Pancreas (tissue), 10 donors: ENCODE measurements at places on chromosomes 7 and 10.
A peak's percentile ranks its signal among the peaks of the same experiment; 100 is the strongest.

DNA sequence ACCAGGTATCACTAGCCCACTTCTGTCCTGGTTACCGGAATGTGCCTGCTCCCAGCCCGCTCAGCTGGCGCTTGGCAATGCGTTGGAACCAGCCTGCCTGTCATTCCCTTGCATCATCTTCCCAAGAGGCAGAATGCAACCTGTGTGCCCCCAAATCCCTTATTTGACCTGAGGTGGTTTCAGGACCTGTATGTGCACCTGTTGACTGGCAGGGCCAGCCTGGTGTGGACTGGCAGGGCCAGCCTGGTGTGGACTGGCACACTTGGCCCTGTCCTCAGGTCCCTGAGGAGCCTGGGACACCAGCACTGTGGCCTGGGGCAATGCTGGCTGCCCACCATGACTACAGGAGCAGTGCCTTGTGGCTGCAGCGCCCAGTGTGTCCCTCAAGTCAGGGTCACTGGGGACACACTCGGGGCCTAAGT lies 38.2 kb downstream of the ZNF467 start:
- peak; percentile 46 for DNase-seq

DNA sequence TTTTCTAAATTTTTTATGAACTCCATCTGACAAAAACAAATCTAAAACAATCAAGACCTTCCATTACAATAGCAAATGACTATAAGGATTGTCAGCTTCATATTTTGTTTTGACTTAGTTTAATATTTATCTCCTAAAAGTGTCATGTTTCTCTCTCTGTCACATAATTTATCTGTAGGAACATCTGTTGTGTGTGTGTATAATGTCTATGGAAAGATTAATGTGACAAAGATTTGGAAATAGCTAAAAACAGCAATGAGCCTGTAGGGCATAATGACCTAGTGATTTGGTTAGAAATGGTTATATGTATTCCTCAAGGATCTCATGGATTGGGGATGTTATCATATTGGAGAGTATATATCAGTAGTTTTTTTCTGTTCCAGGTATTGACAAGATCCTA lies 69.6 kb upstream of the MDFIC start:
- no peak for DNase-seq

GRCh38 chr7:75595766-75596165 lies 103.6 kb downstream of the SPDYE5 start:
- DNase-seq = no peak

GRCh38 chr10:104577861-104578521 lies 63.1 kb upstream of the SORCS3 start:
- DNase-seq = no peak

DNA sequence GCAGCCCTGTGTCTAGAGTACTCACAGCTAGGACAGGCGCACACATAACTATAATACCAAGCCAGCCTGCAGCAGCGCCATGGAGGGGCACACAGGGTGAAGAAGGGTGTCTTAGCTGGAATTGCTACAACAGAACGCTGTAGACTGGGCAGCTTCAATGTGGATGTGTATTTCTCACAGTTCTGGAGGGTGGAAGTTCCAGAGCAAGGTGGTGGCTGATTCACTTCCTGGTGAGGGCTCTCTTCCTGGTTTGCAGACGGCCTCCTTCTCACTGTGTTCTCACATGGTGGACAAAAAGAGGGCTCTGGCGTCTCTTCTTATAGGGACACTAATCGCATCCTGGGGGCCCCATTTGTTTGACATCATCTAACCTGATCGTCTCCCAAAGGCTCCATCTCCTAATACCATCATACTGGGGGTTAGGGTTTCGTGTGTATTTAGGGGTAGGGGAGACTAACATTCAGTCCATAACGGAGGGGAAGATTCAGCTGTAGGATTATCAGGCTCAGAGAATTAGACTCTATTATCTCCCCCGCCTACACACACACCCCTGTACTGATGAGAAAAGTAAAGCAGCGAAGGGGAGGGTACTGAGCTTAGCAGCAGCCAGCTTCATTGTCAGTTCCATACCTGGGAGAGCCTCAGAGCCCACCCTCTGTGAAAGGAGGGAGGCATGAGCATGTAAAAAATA lies 289.1 kb downstream of the CCDC3 start:
- no peak for DNase-seq

DNA sequence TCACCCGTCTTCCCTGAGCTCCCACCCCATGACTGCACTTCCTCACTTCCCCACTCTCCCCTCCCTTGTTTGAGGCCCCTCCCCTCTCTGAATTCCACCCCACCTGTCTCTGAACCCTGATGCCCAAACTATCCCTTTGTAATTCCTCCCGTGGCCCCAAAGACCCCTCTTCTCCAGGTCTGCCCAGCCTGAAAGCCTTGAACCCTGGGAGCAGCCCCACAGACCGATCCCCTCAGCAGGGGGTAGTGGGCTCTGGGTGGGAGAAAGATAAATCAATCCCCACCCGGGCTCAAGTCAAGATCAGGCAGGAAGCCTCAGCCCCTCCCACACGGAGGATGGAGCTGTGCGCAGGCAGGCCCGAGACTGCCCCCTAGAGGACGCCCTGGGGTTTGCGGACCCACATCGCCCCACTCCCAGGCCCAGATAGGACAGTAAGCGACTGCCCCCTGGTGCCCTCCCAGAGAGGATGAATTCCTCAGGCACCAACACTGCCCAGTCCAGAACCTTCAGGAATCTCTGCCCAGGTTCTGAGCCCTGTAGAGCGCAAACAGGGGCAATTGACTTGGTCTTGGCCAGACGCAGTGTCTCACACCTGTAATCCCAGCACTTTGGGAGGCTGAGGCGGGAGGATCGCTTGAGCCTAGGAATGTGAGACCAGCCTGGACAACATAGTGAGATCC lies 11.7 kb downstream of the HSPB1 start:
- DNase-seq = peak; percentile 97

GRCh38 chr7:37068038-37068437 lies 343.7 kb upstream of the AOAH start:
- no peak for DNase-seq

GRCh38 chr10:132373241-132373955 lies 23.6 kb upstream of the PWWP2B start:
- DNase-seq = no peak

DNA sequence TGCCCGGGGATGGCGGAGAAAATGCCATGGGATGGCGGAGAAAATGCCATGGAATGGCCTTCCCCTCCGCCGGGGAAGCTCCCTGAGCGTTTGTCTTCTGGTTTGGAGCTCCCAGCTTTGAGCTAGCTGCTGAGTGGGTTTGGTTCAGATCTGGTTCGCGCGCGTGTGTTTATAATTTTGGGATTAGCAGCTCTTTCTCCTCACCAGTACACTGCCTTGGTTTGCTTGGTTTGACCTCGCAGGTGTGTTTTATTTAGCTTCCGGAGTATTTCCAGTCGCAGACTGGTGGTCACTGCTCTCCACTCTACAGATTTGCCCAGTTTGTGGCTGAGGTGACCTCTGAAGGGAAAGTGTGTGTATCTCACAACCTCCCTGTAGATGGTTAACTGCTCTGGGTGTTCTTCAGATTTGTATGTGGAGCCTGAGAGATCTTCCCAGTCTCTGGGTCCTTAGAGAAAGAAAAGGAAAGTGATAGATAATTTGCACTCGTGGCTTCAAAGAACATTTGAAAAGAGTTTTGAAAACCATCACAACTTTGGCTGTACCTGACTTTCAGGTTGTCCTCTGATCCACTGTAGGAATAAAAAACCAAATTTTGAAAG lies 597 bp downstream of the ZNF277 start:
- DNase-seq = no peak

DNA sequence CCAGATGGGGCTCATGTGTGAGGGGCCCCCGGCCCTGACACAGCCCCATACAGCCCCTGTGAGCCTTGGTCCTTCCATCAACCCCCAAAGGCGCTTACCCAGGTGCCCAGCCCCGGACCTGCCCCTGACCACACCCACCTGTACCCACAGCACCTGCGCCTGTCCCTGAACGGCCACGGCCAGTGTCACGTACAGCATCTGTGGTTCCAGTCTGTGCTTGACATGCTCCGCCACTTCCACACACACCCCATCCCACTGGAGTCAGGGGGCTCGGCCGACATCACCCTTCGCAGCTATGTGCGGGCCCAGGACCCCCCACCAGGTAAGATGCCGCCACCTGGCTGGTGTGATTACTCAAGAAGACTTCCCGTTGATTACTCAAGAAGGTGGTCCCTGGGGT lies 33.5 kb downstream of the SH2B2 start:
- no peak for DNase-seq

DNA sequence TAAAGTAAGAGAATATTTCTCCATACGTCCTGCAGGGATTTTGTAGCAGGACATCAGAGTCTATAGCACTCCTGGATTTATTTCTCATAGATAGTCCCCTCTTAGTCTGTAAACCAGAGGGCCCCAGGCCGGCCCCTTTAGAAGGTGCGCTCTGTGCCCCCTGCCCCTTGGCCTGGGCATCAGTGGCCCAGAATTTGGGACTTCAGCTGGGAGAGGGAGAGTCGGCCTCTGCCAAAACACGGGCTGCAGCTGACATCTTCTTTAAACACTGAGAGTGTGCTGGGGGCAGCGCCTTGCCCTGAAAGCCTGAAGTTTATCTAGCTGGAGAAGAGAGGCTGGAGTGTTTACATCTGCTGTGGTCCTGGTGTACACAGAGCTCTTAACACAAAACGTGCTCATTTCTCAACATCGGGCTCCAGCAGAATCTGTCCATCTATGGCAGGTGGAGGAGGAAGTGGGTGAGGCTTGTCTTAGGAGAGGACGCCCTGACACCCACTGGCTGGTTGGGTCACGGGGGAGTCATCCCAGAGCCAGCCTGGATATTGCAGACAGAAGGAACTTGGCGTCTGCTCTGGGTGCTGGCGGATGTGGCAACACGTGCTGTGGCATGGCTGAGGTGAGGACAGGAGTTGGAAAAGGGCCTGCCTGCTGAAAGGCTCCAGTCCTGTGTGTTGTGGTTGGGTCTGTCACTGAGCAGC lies 5.0 kb upstream of the TACR2 start:
- no peak for DNase-seq

GRCh38 chr7:37974711-37975110 lies 54.3 kb downstream of the EPDR1 start:
- DNase-seq = no peak

GRCh38 chr10:15729890-15730289 lies 10.2 kb upstream of the ITGA8 start:
- no peak for DNase-seq

GRCh38 chr10:82278401-82279182 lies 403.6 kb downstream of the NRG3 start:
- no peak for DNase-seq

DNA sequence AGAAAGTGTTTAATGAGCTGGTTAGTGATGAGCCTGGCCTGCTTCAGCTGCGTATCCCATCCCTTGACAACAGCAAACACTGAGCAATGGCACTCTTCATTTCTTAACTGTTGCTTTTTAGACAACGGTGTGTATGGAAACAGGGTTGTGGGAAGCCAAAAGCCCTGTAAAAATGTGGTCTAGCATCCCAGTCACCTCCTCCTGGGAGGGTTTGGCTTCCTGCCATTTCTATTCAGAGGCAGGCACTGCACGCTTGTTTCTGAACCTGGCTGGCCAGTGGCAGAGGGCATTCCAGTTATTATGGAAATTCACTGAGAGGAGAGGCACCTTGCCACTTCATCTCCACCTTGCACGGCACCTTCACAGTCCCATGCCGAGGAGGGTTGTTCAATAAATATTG lies 123.0 kb upstream of the ADARB2 start:
- DNase-seq = no peak
